ENCODE measurements at places on chromosomes 5 and 9.

DNA sequence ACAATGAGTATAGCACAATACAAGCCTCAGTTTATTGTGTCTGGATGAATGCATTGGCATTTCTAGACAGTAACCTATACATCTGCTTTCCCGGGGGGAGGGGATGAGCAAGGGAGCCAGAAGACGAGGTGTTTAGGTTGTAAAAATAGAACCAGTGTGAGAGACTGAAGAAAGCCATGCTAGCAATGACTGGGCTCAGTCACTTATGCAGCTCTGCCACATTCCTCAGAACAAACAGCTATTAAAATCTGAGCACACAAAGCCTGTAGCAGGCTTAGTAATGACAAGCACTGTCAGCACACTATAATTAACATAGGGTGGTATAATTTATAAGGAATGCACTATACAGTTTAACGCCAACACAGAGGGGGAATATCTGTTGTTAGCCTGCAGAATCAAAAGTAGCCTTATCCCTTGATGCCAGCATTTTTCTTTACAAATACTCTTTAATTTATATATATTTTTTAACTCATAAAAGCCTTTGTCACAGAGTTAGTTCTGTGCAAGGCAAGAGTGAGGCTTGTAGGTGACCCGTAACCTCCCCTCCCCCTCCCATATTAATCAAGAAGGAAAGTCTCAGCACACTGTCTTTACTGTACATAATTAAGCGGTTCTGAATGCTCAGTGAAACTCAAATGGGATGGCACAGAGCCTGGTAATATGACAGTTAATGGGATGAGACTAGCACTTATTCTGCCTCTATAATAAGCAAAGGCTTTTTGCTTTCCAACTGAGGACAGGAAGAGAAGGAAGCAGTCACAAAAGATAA is 295.4 kb downstream of the CSNK1G3 start:
- DNase-seq, result peak; percentile 52

- DNase-seq, result no peak
Observed at GRCh38 chr9:75299324-75299723, 211.0 kb downstream of the OSTF1 start.

DNA sequence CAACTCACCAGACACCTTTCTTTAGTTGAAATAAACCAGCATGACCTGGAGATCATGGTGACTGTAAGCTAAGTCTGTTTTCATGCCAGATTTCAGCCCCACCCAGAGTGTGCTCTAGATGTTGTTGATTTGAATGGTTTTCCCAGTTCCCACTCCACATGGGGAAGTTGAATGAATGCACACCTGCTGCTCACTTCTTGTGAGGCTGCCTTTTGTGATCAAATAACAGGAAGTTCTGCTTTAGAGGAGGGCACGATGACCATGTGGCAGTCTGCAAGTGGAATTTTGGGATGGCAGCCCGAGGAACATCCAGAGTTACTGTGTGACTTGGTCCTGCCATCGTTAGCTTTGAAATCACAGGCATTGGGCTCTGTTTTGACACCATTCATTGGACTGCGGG is 18.7 kb downstream of the SLC46A2 start:
- no peak for DNase-seq

- DNase-seq, result no peak
Observed at GRCh38 chr5:41636605-41637004, 126.2 kb upstream of the PLCXD3 start.

GRCh38 chr5:122738088-122738487 is 36.8 kb upstream of the SNX2 start:
- DNase-seq, result no peak

DNA sequence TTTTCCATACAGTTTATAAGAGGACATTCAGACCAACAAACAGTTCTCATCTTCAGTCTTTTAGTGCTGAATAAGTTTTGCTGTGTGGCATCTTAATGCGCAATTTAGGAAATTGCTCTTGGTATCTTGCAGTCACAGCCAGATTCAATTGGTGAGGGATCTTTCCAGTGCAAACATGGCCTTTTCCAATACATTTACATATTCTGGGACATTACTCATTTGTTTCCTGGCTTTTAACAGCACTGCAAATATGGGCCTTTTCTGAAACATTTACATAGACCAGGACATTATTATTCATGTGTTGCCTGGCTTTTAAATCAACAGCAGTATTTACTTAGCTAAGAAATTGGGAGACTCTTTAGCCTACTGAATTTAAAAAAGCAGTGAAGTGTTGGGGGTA is 22.7 kb downstream of the ANKRD33B start:
- no peak for DNase-seq

DNA sequence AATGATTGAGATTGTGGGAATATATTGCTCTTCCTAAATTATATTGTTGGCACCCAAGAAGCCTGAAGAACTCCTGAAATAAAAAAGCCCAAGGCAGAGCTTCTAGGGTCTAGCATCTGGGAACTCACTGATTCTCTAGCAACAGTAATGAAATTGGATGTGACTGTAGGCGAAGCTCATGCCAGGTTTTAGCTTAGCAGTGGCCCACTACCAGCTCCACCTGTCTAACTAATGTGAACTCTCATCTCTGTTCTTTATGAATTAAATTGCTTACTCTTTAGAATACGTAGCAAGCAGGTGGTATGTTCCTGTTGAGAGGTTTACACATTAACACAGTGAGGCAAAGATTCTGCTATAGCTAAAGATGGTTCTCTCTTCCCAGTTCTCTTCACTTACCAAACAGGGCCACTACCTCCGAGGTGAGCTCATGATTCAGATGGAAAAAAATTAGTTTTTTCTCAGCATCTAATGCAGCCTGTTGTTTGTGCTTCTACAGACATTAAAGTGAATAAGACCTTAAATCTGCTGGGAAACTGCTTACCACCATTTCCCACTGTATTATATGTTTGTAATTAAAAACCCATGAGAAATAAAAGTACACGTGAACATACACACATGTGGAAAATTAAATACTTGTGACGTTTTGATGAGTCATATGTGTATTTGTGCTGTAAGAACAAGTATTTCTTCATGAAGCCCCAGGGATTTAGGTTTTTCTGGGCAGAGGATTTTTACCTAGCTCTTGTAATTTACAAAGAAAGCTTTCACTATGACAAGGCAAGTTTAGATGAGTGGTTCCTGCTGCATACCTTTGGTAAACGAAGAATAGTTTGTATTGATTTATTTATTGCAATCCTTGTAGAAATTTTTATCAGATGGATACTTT is 360.1 kb downstream of the KDM4C start:
- DNase-seq, result peak; percentile 80

DNA sequence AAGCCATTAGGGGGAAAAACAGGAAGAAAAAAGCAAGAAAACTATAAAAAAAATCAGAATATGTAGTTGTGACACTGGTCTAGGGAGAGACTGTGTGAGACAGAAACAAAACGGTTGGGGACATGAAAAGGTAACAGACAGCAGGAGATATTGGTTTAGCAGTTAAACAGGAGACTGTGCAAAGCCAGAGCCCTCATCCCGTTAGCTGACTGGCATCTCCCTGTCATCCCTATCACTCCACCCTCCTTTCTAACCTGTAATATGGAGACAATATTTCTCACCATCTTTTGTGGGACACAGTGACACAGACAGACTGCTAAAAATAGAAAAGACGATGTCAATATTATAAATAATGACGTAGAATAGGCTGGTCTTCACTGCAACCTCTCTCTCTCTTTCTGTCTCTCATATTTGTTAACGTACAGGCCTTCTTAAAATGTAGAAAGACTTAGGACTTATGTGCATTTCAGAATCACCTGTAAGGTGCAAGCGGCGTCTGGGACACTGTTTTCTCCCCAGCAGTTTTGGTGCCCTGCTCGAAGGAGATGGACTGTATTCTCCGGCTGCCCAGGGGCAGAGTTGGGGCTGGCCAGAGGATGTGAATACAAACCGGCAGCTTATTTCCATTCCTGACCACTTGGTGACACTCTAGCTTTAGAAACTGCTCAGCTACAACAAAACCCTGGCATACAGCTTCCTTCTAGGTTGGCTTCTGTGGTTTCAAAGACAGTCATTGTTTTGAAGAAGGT is 190.6 kb downstream of the MAT2B start:
- DNase-seq, result peak; percentile 47

DNA sequence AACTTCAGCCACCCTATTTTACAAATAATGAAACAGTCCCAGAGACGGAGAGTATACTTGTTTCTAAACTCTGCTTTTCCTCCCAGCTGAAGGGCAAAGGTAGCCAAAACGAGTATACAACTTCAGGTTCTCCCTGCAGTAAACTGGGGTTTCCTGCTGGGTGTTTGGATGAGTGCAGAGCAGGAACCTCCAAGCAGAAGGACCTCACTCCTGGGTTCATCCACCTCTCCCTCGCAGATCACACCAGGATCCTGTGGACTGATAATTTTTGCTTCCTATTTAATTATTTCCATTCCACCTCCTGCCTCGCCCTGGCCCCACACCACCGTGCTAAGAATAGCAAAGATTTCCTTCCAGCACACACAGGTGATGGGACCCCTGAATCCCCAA is 2.0 kb upstream of the FOXB2 start:
- DNase-seq, result no peak

GRCh38 chr5:54756301-54756700 is 229.1 kb downstream of the ESM1 start:
- DNase-seq, result no peak

- no peak for DNase-seq
Observed at GRCh38 chr9:70409800-70410199, 4.7 kb downstream of the KLF9 start.

GRCh38 chr5:144237851-144238250 is 67.2 kb downstream of the KCTD16 start:
- DNase-seq, result no peak

DNA sequence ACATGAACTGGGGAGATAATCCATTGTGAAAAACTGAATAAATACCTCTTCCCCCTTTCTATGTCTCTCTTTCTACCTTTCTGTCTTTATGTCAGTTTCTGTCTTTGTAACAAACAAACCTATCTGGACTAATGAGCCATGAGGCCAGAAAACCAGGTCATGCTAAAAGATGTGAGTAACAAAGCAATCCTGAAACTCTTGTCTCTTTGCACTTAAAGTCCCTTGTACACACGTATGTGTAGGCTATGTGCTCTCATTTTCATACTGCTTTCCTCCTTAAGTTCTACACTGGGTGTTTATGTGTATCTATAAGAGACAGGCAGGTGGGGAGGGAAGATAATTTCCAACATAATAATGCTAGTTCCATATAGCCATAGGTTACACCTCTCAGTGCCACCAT is 123.8 kb upstream of the PTGER4 start:
- no peak for DNase-seq

DNA sequence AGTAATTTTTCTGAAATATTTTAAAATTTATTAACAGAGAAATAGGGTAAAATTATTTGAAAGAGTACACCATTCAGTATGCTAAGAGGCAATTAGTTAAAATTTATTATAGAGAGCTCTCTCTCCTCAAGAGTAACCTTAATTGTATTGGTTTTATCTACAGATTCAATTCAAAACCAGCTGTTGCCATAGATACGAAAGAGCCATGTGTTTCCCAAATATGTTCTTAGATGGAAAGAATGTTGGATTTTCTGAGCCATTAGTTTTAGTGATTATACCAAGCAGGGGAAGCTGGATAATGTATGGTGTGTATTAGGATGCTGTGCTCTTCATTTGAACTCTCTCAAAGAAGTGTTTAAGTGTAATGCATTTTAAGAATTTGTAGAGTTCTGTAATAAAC is 27.8 kb downstream of the C7 start:
- DNase-seq, result no peak

DNA sequence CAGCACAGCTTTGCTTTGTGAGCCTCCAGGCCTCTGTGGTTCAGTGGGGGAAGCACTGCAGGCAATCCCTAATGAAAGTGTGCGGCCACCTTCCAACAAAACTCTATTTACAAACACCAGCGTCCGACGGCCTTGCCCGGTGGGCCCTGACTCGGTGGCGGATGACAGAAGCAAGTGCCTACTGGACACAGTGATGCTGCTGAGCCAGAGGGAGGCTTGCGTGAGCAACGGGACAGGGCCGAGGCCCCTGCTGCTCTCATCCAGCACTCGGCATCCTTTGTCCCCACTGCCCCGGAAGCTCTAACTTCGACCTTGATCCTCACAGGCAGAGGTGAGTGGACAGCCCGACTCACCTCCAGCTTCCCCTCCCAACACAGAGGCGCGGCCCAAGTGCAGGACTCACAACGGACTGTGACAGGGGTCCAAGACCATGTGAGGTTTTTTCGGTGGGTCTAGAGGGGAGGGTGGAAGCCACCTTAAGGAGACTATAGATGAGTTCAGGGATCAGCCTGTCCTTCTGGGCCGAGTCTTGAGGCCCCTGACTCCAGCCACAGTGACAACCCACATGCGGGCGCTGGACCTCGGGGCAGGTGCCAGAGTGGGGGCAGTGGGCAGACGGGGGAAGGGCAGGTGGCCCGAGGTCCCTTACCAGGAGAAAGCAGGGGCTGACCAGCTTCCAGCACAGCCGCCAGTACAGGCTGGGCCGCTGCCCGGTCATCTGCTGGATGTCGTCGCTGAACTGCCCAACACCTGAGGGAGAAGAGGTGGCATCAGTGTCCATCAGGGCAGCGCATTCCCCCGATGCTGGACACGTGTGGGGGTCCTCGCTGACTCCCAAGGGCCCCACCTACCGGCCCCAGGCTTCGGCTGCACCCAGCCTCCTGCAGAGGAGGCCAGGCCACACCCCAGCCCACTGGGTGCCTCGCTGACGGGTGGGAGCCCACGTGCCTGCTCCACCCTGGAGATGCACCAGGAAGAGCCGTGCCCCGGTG is 39.4 kb downstream of the SLC6A3 start:
- DNase-seq, result no peak

DNA sequence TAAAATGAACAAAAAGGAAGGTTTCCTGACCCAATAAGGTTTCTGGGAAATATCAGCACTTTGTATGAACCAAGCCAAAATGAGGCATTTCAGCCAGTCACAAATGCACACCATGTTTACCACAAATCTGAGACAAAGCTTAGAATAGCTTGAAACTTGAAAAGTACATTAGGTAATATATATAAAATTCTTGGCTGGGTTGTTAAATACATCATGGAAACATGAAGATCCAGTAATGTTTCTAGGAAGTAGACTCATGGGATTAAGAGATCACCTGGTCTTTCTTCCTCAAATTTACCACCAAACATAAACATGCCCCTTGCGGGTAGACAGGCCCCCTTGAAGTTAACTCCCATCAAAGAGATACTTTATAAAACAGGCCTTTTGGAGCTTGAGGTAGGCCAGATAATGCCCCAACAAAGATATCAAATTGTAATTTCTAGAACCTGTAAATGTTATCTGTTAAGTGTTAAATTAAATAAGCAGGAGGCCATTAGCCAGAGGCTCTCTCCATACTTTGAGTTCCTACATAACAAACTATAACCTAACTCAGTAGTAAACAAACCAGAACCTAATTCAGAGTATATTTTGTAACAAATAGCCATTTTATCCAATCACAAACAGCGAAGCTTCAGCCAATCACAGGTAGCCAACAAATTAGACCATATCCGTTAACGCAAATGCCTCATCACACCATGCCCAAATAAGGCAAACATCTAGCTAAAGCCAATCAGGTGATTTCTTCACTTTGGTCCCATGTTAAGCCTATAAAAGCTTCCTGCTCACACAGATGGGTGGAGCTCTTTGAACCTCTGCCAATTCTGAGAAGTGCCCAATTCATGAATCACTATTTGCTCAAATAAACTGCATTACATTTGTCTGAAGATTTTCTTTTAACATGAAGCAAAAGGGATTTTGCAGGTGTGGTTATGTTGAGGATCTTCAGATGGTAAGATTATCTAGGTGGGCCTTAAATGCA is 127.9 kb upstream of the TARS1 start:
- DNase-seq, result peak; percentile 36

Data from NCI-H2081 (cell line).